ENCODE measurements at places on chromosomes 12 and 14.

DNA sequence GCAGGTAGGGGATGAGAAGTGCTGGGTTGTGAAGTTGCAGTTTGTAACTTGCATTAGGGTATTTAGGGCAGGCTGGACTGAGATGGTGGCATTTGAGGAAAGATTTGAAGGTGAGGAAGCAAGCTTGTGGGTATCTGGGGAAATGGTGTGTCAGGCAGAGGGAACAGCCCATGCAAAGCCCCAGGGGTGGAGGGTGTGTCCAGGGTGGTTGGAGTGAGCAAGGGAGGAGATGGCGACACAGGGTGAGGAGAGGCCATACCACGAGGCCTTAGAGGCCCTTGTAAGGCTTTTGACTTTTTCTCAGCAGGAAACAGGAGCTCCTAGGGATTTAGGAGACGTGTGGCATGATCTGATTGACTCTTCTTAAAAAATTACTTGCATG, 136.9 kb downstream of the NUAK1 start:
- no peak for DNase-seq

- DNase-seq = no peak
These were observed 73.1 kb upstream of the ACTN1 start for GRCh38 chr14:69052181-69052601.

GRCh38 chr12:3085341-3086139, 8.4 kb downstream of the TSPAN9 start:
- DNase-seq = no peak

DNA sequence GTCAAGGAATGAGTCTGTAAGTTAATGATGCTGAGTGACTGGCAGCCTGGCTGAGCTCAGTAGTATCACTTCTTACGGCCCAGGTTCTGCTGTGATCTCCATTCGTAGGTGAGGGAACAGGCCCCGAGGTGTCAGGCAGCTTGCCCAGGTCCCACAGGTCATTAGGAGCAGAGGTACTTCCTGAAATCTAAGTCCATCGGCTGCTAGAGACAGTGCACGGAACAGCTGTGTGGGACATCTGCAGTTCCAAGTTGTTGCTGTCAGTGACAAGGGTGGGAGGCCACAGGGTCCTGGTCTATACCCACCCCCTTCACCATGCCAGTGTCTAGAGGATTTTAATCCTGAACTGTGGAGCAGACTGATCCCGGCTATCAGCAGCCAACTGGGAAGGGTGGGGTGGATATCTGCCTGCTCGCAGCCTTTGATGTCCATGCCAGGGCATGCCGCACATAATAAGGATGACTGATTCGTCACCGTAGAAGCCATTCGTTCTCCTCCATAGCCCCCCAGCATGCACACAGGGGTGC, 82.3 kb upstream of the RIN3 start:
- DNase-seq = no peak

DNA sequence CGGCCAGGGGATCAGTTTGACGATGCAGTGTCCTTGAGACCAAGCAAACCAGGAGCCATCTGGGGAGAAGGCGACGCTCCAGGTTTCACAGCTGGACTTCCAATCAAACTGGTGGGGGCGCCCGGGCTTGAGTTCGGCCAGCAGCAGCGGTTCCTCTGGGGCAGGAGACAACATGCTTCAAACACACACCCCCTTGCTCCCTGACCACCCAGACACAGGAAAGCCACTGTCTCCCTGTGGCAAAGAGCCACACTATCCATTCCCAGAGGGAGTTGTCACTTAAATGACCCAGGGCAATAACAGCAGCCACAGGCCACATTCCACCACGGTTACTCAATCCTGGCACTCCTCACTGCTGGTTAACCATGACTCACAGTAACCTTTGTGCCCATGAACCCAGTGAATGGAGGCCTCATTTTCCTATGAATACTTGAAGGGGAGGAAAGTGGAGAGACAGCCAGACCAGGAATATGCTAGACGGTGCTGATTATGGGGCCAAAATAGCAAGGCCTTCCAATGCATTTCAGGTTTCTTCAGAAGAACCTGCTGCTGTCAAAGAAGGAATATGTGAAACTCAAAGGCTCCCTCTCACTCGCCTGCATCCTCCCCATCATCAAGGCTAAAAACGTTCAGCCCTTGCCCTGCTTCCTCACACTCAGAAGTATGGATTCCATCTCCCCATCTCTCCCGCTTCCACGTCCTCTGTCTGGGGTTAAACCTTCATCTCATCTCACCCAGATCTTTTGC, 8.5 kb downstream of the WSB2 start:
- no peak for DNase-seq

Data from MM.1S (cell line).